ENCODE measurements at places on chromosomes 5 and 9.

GRCh38 chr9:136604823-136605525 is 57.7 kb upstream of the EGFL7 start:
- DNase-seq = no peak

- DNase-seq = no peak
Observed at GRCh38 chr9:1918622-1919021, 96.5 kb upstream of the SMARCA2 start.

DNA sequence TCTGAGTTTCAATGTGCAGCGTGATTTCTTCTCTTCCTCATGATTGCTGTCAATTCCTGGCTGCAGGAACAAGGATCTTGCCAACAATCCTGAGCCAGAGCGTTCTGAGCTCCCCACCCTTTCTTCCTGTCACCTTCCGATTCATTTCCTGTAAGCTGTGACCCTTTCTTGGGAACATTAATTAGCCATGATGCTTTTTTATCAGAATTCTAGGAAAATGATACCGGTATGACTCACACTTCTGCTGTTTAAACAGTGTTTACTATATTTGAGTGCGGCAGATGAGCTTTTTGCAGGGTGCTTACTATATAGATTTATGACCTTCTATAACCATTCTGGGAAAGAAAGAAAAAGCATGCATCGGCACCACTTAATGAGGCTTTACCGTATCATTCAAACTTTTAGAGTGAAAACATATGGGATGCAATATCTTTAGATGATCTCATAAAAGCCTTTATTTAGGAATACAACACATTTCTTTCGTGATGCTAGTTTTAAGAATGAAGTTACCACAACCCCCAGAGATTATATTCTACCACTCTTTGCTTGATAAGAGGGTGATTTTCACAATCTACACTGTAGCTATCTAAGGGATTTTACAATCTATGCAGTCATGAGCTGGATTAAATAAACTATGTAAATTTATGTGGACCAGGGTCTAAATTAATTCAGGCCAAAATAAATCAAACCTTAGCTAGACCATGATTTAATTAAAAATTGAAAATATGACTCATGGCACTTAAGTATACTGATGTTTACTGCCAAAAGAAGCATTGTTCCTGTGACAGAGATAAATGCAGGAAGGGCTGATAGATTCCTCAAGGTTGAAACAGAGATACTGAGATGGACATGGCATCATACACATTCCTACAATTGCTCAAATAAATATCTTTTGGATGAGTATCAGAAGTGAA is 38.0 kb upstream of the OSMR start:
- no peak for DNase-seq

GRCh38 chr5:9339206-9339818 is 206.6 kb downstream of the SEMA5A start:
- DNase-seq = no peak

GRCh38 chr5:176396330-176396729 is 7.8 kb downstream of the HIGD2A start:
- DNase-seq = no peak

DNA sequence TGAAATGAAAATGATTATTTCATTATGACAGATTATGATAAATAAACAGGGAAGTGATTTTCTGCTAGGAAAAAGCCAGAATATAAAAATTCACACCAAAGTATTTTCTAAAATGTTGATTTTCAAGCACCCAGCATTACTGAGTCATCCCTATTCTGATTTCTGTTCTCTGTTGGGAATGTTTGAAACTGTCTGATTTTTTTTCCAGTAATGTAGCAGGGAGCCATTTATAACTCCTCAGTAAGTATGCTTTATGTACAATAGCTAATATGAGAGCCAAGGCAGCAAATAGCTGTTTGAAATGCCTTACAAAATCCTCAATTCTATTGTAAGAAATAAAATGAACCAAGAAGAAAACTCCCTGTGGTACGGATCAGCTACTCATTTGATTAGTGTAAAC is 471.7 kb upstream of the TYRP1 start:
- DNase-seq = no peak

DNA sequence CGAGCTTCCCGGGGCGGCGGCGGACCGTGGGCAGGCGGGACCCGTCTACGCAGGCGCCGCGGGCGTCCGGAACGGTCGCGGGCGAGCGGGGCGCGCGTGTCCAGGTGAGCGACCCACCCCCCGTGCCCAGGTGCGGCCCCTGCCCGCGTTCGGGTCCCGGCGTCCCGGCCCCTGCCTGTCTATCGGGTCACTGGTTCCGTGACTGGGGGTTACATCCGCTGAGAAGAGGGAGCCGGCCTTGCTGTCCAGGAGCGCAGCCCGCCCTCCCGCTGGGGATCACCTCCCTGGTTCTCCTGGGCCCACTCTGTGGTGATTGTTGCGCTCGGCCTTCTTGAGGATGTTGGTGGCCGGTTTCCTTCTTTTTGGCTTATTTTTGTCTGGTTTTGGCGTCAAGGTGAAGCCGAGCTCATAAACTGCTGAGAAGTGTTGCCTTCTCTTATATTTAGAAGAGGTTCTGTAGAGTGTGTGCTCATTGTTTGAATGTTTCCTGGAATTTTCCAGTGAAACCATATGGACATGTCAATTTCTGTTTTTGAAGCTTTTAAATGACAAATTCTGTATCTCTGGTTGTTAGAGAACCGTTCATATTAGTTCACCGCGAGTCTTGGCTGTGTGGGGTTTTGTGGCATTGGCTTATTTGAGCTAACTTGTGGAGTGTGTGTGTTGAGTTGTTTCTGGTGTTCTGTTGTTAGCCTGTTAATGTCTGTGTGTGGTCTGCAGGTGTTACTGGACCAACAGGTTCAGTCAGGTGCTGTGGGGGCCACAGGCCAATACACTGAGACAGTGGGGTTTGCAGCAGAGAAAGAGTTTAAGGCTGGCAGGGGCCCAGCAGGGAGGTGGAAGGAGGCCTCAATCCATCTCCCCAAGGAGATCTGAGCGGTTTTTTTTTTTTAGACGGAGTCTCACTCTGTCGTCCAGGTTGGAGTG is 621 bp downstream of the CEP72 start:
- no peak for DNase-seq

- peak; percentile 22 for DNase-seq
Observed at GRCh38 chr5:163564321-163564938, 59.0 kb downstream of the MAT2B start.

DNA sequence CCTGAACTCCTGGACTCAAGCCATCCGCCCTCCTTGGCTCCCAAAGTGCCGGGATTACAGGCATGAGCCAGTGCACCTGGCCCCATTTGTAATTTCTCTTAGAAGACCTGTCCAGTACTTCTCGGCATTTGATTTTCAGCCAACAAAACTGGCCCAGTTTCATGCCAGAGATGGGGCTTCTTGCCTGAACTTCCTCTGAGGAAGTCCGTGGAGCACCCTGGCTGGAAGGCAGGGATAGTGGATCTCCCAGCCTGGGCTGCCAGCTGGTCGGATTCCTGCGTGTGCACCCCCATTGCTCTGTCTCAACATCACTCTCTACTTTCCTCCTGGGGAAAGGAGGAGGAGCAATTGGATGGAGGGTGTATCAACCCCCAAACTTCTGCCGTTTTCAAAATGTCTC is 39.0 kb downstream of the FAM78A start:
- DNase-seq = no peak

GRCh38 chr5:138573949-138574670 is 1.1 kb downstream of the HSPA9 start:
- no peak for DNase-seq

DNA sequence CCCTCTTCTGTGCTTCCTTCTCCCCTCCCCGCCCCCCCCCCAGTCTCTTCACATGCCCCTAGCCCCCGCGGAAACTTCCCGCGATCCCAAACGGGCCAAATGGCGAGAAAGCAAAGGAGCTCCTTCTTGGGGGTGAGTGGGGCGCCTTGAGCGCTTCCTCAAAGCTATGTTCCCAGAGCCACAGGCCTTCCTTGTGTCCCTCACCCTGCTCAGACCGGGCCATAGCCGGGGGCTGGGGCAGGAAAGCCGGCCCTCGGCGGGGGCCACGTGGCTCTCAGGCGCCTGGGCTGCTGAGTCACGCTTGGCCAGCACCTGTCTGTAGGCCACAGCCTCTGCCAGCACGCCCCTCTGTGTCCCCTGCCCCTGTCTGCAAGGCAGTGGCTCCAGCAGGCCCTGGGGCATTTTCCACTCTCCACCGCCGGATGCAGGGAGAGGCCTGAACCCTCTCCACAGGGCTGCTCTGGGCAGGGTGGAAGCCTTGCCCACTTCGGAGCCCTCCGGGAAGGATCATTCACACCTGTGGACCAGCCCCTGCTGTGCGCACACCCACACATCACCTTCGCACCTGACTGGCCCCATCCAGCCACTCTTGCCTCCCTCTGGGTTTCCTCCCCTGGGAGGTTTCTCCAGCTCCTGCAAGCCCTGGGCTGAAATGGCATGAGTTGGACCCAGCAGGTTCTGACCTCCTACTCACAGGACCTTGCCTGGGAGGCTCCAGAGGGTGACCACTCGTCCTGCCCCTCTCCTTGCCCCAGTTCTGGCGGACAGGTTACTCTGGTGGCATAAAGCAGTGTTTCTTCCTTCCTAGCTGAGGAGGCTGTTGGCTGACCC is 1.2 kb upstream of the SQSTM1 start:
- DNase-seq = no peak

- DNase-seq = no peak
Observed at GRCh38 chr5:98957307-98957706, 28.5 kb upstream of the CHD1 start.

GRCh38 chr5:1488882-1489680 is 34.7 kb downstream of the LPCAT1 start:
- DNase-seq = no peak

- no peak for DNase-seq
Observed at GRCh38 chr5:132310141-132310834, 16.1 kb downstream of the SLC22A4 start.

GRCh38 chr9:137235424-137236237 is 4.9 kb downstream of the SLC34A3 start:
- DNase-seq = no peak
